ENCODE measurements at places on chromosomes 5 and 9.

- DNase-seq = no peak
These were observed 10.3 kb upstream of the ANKHD1 start for GRCh38 chr5:140391312-140391711.

- no peak for DNase-seq
These were observed 48.5 kb downstream of the SEMA5A start for GRCh38 chr5:9497347-9497746.

GRCh38 chr9:130027533-130028365, 15.2 kb downstream of the FNBP1 start:
- no peak for DNase-seq

GRCh38 chr9:83935276-83935935, 14.2 kb upstream of the KIF27 start:
- no peak for DNase-seq

GRCh38 chr5:2261004-2261703, 378.4 kb upstream of the IRX4 start:
- DNase-seq = no peak
